Activated T-helper 1 cell treated with Interleukin-2 at 50 U/mL for 16 hours (primary cell): ENCODE measurements at places on chromosomes 12 and 14.

DNA sequence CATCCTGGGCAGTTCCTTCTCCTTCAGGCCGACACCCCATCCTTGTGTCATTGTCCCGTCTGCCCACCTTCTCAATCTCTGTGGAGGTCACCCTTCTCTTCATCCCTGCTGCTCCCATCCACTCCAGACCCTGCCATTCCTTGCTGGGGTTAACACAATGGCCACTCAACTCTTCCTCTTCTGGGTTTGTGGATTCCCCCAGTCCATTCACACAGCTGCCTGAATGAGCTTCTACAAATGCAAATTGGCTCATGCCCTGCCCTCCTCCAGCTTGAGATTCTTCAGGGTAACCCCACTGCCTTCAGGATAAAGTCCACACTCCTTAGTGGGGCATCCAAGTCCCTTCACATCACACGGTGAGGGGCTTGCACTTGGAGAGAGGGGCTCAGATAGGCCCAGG lies 17.2 kb upstream of the PRMT8 start:
- DNase-seq = no peak

- no peak for DNase-seq
Measured at GRCh38 chr12:3530548-3530947, 39.5 kb downstream of the PRMT8 start.

DNA sequence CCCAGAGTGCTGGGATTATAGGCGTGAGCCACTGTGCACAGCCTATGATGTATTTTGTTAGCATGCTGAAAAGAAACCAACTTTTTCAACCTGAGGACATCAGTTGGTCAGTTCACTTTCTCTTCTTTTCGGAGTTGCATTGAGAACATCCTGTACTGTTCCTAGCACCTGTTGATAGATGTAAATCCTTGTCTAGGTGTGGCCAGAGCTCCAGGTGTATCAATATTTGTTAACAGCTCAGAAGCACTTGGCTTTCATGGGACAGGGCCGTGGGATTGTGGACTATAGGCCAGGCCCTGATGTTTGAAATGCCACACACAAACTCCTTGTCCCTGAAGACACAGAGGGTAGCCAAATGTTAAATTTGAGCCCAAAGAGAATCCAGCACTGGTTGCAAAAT lies 14.9 kb downstream of the HCAR2 start:
- no peak for DNase-seq

DNA sequence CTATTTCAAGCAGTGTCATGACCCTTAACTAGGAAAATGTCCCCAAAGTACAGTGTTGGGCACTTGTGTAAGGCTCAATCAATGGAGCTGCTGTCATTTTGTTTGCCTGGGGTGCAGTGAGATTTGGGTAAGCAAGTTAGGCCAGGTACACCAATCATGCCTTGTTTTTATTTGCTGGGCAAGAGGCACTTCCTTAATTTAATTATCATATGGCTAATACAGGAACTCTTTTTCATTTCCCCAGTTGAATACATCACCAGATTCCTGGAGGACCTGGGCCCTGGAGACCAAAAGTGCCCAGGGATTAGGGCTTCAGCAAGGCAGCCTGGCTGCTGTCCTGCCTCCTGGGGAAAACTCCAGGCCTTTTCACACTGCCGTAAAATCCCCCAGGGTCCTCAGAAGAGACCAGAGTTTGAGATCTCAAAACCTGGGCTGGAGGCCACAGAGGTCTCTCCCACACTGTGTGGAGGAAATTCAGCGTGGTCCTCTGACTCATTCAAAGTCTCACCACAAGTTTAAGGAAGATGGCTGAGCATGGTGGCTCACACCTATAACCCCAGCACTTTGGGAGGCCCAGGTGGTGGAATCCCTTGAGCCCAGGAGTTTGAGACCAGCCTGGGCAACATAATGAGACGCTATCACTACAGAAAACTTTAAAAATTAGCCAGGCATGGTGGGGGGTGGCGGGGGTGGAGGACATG lies 28.4 kb upstream of the FOXN3 start:
- DNase-seq = no peak

- no peak for DNase-seq
Measured at GRCh38 chr12:132729541-132730320, 19.1 kb downstream of the PGAM5 start.

- no peak for DNase-seq
Measured at GRCh38 chr12:83700838-83701237, 1014.1 kb downstream of the TMTC2 start.

GRCh38 chr12:80257920-80258319 lies 158.6 kb downstream of the OTOGL start:
- no peak for DNase-seq

GRCh38 chr12:46555406-46555852 lies 182.9 kb upstream of the SLC38A2 start:
- DNase-seq = no peak

GRCh38 chr12:43277651-43278540 lies 274.1 kb downstream of the ADAMTS20 start:
- DNase-seq = no peak

- DNase-seq = no peak
Measured at GRCh38 chr14:103870891-103871595, 23.7 kb upstream of the PPP1R13B start.

GRCh38 chr14:45118594-45118993 lies 15.7 kb downstream of the FKBP3 start:
- DNase-seq = no peak

GRCh38 chr12:46535907-46536306 lies 163.3 kb upstream of the SLC38A2 start:
- no peak for DNase-seq

GRCh38 chr12:110289711-110290078 lies 8.6 kb downstream of the ATP2A2 start:
- no peak for DNase-seq
